Stimulated activated CD8-positive, alpha-beta memory T cell treated with anti-CD3 and anti-CD28 coated beads, Interleukin-7, amount 100 ng/mL, for 24 hours (primary cell): ENCODE measurements at places on chromosomes 6 and 20.
A peak's percentile ranks its signal among the peaks of the same experiment; 100 is the strongest.

GRCh38 chr6:104326173-104327001, 533.3 kb downstream of the HACE1 start:
- no peak for DNase-seq

DNA sequence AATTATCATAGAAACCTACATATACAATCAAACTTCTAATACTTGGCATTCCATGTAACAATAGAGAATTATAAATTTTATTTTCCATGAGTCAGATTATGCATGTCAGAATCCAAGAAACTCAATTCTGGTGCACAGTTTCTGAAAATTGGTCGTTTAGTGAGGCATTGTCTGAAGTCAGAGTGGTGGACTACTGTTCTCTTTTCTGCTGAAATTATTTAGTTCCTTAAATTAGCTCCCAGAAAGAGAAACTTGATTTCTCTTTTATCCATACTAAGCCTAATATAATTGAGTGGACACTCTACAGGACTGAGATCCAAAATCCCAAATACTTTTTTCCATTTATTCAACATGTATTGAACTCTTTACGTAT, 265.5 kb downstream of the ALDH8A1 start:
- DNase-seq, result no peak

GRCh38 chr6:5507131-5507681, 245.9 kb downstream of the FARS2 start:
- DNase-seq, result no peak

- DNase-seq, result no peak
Observed at GRCh38 chr6:38027685-38028373, 208.3 kb downstream of the ZFAND3 start.

DNA sequence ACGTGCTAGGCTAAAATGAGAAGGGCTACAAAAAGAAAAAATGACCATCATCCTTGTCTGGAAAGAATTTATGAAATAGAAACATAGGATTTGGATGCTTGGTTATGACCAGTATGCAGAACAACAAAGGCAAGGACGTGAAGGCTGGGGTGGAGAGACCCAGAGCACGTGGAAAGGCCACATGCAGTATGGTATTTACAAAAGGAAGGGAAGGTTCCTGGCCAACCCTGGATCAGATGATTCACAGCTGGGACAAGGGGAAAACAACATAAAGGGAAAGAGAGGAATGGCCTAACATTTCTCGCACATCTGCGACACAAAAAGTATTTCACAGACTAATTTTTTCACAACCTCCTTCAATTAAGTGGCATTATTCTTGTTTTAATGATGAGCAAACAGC, 8.2 kb downstream of the STX7 start:
- no peak for DNase-seq

GRCh38 chr6:20454204-20454824, 52.6 kb downstream of the E2F3 start:
- no peak for DNase-seq

GRCh38 chr20:60477958-60478357, 519.7 kb downstream of the CDH26 start:
- DNase-seq, result no peak

- no peak for DNase-seq
Observed at GRCh38 chr6:5556011-5556410, 294.7 kb downstream of the FARS2 start.

DNA sequence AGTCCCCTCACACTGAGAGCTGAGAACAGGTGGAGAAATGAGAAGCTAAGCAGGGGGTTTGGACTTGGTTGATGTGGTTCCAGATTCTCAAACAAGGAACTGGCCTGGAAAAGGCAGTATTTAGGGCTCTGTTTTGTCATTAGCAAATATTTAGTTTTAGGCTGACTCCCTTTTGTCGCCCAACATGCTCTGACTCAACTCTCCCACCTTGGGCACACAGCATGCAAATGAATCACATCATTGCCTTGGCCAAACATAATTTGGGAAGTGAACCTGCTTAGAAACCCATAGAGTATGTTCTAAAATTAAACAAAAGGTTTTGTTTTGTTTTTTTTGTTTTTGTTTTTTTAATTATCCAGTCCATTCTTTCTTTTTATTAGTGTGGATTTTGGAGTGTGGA, 9.5 kb upstream of the UQCC2 start:
- no peak for DNase-seq

DNA sequence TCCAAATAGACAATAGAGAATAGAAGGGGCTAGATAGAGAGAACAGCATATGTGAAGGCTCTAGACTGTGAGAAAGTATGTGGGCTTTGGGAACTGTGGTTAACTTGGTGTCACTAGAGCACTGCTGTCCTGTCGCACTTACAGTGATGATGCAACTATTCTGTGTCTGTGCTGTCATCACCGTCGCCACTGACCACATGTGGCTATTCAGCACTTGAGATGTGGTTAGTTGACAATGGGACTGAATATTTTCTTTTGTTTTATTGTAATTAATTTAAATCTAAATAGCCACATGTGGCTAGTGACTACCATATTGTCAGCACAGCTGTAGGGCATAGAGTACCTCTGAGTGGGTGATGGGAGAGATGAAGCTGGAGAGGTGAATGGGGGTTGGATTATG, 39.0 kb upstream of the IFNGR1 start:
- no peak for DNase-seq

DNA sequence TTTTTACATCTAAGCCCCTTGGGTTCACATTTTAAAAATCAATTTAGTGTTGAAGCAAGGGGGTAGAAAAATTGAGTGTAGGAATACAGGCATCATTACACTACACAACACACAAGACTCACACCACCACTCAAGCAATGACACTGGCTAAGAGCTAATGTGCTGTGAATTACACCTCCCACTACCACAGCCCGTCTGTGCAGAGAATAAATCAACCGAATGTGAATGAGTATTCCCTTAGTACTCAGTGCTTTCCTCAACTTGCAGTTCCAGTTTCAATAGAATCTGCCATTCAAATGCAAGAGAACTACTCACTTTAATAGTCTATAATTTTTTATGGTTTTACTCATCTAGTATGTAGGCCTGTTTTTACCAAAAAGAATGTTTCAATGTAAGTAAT, 114.4 kb downstream of the PDSS2 start:
- no peak for DNase-seq

DNA sequence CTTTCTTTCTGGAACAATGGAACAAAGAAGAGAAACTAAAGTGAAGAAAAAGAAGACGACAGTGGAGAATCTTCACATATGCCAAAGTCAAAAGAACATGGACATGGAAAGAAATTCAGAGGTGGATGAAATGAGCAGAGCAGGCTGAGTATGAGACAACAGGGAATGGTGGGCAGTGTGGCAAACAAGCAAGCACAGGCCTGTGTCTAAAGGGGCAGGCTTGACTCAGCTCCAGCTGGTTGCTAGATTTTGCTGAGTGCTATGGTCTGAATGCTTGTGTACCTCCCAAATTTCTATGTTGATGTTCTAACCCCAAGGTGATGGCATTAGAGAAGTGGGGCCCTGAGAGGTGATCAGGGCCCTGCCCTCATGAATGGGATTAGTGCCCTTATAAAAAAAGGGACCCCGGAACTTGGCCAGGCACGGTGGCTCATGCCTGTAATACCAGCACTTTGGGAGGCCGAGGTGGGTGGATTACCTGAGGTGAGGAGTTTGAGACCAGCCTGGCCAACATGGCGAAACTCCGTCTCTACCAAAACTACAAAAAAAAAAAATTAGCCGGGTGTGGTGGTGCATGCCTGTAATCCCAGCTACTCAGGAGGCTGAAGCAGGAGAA, 49.6 kb downstream of the ZMYND8 start:
- DNase-seq, result no peak

- DNase-seq, result no peak
Observed at GRCh38 chr6:34593701-34594100, 37.6 kb upstream of the SPDEF start.

- DNase-seq, result no peak
Observed at GRCh38 chr6:14748679-14749078, 497.2 kb upstream of the JARID2 start.

DNA sequence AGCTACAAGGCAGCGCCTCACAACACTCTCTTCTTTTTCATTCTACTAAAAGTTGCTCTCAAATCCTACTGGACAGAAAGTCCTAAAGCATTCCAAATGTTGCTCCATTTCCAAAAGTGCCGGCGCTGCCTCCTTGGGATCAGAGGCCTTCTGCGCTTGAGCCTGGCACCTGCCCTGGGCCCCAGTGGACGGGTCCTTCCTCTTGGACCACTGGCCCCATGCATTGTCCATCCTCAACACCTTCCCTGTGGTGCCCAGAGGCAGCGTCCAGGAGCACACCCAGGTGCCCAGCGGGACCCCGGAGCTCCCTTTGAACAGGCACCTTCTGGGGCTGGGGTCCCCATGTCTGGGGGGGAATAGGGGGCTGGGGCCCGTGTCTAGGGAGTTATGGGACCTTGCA, 205.2 kb downstream of the ERMARD start:
- no peak for DNase-seq

DNA sequence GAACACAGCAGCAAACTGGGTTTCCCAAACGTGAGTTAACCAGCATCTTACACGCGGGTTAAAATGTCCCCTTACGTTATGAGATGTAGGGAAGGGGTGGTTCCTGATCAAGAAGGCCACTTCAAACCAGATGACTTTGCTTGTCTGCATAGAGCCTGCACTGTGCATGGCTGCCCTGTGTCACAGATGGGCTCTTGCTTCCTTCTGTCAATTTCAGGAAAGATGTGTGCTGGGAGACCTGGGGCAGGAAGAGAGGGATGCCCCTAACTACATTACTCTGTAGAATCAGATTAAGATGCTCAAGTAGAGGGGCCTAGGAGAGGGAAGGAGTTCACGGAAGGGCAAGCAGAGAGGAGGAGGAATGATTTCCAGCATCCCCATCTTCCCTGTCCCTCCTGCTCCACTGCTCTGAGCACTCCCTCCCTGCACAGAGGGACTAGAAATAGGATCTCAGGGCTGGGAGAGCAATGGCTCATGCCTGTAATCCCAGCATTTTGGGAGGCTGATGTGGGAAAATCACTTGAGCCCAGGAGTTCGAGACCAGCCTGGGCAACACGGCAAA, 63.5 kb upstream of the ZMYND8 start:
- no peak for DNase-seq

- DNase-seq, result no peak
Observed at GRCh38 chr6:147131532-147132128, 72.6 kb upstream of the STXBP5 start.

GRCh38 chr20:56001106-56001785, 4.1 kb downstream of the CBLN4 start:
- no peak for DNase-seq

DNA sequence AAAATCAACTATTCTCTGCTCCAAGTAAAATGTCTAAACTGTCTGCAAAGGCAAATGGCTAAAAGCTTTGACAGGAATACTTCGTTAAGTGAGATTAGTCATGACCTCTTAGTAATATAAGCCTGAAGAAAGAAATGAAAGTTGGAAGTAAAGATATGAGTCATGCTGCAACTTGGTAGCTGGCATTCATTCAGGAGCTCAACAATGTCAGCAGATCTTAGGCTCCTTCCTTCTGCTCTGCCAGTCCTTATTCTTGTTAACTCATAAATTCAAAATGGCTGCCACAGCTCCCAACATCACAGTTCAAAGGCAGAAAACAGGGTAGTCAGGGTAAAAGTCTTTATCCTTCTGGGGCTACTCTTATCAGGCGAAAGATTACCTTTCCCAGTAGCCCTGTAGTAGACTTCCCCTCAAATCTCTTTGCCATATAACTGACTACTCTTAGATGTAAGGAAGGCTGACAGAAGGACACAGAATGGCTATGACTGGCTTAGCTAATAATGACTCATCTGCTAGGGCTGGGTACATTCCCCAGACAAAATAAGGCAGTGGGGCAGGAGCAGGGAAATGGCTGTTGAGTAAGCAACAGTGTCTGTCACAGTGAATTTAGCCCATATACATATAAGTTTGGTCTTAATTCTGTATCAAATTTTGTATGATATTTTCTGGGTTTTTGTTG, 24.4 kb upstream of the C6orf62 start:
- no peak for DNase-seq

GRCh38 chr6:30554962-30555815, 1.1 kb downstream of the GNL1 start:
- no peak for DNase-seq

GRCh38 chr6:113820761-113821160, 36.4 kb upstream of the MARCKS start:
- DNase-seq, result no peak

DNA sequence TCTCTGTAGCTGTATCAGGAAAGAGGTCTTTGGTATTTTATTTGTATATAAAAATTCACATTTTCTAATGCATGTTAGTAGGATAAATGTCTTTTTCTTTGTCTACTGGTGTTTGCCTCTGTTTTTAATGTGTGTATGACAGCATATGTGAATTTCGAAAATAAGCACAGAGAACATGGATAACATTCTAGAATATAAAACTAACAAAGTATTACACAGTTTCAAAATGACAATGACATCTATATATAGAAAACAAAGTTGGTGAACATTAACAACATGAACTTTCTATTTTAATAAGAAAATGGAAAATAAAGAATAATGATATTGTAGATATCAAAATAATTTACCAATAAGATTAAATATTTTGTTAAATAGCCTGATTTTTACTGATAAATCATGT, 608.0 kb downstream of the COL12A1 start:
- no peak for DNase-seq

DNA sequence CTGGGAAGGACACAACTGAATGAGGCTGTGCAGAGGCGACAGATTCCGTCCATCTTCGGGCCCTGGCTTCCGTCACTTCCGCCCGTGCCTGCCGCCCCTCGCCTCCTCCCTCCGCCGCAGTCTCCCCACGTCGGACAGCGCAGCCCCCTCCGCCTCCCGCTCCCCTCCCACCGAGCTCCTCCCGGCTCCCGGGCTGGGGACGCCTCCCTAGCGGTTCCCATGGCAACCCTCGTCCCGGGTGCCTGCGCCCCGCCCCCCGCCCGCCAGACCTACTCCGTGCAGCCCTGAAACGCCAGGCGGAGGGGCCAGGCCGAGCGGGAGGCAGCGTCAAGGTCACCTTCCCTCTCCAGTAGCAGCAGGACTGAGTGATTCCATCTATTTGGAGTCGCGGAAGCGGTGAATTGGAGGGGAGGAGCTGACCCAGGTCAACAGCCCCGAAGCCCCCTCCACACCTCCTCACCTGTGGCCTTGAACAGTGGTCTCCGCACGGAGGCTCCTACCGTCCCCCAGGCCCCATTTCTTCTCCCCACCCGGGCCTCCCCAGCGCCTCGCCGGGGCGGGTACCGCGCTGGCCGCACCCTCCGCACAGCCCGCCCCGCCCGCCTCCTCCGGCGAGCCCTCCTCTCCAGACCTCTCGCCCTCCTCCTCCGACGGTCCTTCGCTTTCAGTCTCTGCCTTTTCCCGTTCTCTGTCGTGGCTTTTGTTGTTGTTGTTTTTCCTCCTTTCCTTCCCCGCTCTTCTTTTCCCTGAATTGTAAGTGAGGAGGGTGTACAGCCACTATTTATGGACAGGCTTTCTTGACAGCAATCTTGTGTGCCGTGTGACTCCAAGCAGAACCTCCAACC, 951 bp downstream of the NRSN2 start:
- peak; percentile 52 for DNase-seq

GRCh38 chr6:16524380-16524707, 236.9 kb downstream of the ATXN1 start:
- DNase-seq, result no peak
